IPS DF 6.9 (cell line): ENCODE measurements at places on chromosomes 4 and X.

DNA sequence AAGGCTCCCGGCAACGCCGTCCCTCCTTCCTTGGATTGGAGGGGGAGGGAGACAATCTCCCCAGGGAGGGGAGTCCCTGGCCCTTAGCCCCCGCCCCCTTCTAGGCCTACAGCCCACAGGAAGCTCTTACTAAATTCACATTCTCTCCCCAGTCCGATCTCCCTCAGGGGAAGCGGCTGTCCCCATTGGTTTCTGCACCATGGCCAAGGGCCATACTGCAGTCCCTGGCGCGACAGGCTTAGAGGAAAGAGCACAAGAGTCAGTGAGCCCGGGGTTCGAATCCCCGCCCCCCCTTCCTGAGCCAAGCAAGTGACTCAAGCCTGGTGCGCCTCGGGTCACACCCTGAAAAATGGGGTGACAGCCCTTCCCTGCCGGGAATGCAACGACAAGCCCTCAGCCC, 1.1 kb downstream of the ABLIM2 start:
- DNase-seq: no peak

DNA sequence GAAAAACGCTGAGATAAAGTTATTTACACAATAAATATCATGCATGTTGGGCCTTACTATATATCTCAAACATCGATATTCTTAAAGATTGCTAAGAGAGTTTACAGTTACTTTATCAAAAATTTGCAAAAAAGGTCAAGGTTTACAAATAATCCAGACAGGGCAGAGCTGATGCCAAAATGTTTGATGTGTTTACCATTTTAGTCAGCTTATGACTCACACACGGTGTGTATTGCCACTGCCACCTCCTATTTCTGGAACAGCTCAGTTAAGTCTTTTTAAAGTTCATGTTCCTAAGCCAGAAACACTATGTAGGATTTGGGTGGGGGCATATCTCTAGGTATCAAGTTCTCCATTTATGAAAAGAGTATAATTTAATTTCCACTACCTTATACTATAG, 580.6 kb downstream of the INPP4B start:
- DNase-seq: no peak

GRCh38 chr4:184934961-184935360, 83.3 kb upstream of the HELT start:
- DNase-seq: no peak

GRCh38 chr4:168152837-168153500, 60.6 kb downstream of the ANXA10 start:
- no peak for DNase-seq

GRCh38 chr4:23818097-23818885, 71.6 kb downstream of the PPARGC1A start:
- DNase-seq: no peak

DNA sequence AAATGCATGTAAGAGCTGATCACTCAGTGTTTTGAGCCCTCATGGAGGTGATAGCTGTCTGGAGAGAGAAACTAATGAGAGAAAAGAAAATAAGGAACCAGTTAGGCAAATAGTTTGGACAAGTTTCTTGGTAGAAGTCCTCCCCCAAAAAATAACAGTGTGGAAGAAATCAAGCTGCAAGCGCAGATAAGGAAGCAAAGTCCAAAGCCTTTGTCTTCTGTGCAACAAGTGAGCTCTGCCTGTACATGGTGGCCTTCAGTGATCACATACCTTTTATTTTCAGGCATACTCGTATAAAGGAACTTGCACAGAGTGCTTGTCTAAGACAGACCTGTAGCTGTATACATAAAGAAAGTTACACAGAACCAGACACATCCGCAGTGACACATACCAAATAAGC, 2.5 kb upstream of the UGT2A3 start:
- DNase-seq: no peak

- no peak for DNase-seq
Observed at GRCh38 chrX:141904262-141904661, 568 bp downstream of the MAGEC1 start.

DNA sequence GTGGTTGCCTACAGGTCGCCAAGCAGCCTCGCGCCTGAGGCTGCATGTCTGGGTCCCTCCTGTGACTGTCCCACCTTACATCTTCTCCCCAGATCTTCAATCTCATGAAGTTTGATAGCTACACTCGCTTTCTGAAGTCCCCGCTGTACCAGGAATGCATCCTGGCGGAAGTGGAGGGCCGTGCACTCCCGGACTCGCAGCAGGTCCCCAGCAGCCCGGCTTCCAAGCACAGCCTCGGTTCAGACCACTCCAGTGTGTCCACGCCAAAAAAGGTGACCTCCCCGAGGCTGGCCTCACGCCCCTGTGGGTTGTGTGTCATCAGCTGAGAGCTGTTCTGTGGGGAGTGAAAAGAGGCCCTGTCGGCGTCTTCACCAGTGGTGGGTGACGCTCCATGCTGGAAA, 24.9 kb upstream of the HGFAC start:
- DNase-seq: no peak

DNA sequence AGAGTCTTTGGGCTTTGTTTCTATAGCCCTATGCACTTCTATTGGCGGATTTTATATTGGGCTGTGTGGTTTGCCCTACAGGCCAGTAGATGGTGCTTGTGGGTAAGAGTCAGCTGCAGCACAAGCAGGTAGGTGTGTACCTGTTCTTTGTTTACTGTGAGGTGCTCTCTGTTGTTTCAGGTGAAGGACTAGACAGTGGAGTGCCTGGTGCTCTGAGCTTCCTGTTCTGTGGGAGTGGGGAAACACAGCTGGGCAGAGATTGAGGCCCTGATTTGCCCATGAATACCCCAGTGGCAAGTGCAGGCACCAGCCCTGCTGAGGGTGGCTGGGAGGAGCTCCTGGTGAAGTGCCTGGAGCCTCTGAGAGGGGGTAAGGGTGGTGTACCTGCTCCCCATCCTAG, 26.3 kb upstream of the UCP1 start:
- DNase-seq: no peak

GRCh38 chrX:39577206-39577984, 520.4 kb downstream of the BCOR start:
- no peak for DNase-seq

- DNase-seq: no peak
Observed at GRCh38 chrX:41580423-41581064, 108.2 kb upstream of the GPR34 start.

- DNase-seq: no peak
Observed at GRCh38 chr4:151894246-151894645, 133.4 kb upstream of the GATB start.

DNA sequence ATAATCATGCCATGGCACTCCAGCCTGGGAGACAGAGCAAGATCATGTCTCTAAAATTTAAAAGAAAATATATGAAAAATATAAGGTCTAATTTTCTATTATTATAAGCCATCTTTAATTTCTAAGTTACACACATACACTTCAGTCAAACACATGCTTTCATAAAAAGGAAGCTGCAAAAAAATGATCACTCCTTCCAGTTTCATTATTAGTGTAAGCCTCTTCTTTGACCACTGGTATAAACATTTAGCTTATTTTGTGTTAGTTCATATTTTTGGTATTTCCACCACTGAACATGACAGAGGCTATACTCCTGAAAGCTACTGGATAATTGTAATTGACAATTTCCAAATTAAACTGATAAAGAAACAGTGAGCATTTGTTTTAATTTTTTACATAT, 163.3 kb upstream of the USP38 start:
- no peak for DNase-seq

- no peak for DNase-seq
Observed at GRCh38 chr4:19809989-19810388, 441.7 kb upstream of the SLIT2 start.

- DNase-seq: no peak
Observed at GRCh38 chr4:176769514-176769913, 23.2 kb downstream of the VEGFC start.

GRCh38 chr4:182170417-182170935, 72.7 kb upstream of the TENM3 start:
- no peak for DNase-seq

- DNase-seq: no peak
Observed at GRCh38 chr4:32909736-32910135, 2189.6 kb downstream of the PCDH7 start.

- DNase-seq: no peak
Observed at GRCh38 chr4:169952236-169953002, 73.8 kb downstream of the MFAP3L start.

DNA sequence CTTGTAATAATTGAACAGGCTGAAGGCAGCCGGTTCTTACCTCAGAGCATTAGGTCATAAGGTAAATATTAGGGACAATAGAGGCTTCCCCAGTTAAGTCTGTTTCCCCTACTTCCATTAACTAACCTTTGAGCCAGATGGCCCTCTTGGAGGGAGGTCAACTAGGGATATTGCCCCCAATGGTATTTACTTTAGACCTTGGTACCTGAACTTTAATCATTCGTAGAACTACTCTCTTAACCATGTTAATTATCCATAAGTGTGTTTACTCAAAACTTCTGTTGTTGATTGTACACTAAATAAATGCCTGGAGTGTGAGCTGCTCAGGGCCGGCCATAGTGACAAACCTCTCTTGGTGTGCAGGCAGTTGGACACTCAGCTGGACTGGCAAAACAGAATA, 1843.5 kb upstream of the AGA start:
- no peak for DNase-seq

GRCh38 chr4:2691952-2692435, 64.1 kb downstream of the TNIP2 start:
- DNase-seq: no peak
